Retina (tissue), 1 donor: ENCODE measurements at places on chromosomes 6 and 20.
A peak's percentile ranks its signal among the peaks of the same experiment; 100 is the strongest.

DNA sequence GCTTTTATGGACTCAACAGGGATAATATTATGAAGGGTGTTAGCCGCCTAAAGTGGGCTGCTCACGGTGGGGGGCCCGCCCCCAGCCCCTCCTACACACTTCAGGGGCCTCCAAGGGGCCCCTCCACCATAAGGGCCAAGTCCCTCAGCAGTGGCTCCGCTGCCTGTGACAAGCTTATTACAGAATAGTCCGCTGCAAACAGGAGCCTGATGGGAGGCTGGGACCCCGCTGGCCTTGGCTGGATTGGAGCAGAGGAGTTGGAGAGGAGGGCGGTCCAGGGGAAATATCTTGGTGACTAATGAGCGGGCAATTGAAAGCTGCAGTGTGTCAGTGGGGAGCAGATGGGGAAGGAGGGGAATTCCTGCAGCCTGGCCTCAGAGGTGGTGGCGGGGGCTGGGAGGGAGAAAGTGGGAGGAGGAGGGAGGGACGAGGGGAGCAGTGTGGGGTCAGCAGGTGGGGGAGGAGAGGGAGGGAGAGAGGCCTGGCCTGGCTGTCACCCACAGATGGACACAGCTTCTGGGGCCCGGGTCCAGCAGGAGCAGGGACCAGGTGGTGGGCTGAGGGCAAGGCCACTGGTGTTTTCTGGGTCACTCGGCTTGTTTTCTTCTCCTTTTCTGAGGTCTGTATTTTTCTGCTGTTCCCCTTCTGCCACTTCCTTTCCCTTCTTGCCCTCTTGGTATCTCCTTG lies 57.6 kb upstream of the FOXP4 start:
- peak; percentile 88 for DNase-seq

DNA sequence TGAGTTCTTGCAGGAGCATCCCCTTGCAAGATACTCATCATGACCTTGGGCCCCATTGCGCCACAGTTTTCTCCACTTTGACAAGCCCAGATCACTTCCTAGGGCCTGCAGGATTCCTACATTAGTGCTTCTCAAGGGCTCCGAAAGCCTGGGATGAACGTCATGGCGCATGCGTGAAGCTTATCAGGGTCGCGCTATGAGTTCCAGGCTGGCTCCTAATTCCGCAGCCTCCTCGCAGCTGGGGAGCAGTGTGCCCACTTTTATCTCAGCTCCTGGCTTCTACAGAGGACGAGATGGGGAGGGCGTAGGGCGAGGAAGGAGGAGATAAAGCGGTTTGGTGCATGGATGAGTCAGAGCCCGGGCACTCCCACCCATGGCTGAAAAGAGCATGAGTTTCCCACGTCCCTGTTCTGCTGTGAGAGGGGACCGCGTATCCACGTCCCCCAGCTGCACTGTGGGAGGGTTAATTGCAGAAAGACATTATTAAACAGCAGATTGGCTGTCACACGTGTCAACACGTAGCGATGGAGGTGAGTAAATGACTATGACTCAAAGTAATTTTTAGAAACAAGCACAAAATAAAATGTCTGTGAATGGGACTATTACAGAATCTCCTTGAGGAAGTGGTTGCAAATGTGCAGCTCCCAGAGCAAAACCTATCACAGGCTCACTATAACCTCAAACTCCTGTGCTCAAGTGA lies 72.9 kb upstream of the DSP start:
- no peak for DNase-seq

GRCh38 chr6:4496284-4496683 lies 279.9 kb upstream of the CDYL start:
- DNase-seq = no peak

GRCh38 chr6:132548746-132549463 lies 3.6 kb upstream of the TAAR8 start:
- DNase-seq = no peak

DNA sequence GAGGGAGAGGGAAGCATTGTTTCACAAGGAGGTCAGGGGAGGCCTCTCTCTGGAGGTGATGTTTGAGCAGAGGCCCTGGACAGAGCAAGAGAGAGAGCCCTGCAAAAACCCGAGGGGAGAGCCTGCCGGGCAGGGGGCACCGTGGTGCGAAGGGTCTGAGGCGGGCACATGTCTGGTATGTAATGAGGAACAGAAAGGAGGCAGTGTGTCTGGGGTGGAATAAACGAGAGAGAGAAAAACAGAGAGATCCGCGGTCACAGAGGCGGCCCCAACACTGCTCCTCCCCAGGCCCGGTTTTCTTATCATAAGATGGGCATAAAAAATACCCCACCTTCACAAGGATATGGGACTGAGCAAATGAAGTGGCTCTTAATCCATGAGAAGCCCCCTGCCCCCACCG lies 119.2 kb downstream of the PREX1 start:
- DNase-seq = no peak

DNA sequence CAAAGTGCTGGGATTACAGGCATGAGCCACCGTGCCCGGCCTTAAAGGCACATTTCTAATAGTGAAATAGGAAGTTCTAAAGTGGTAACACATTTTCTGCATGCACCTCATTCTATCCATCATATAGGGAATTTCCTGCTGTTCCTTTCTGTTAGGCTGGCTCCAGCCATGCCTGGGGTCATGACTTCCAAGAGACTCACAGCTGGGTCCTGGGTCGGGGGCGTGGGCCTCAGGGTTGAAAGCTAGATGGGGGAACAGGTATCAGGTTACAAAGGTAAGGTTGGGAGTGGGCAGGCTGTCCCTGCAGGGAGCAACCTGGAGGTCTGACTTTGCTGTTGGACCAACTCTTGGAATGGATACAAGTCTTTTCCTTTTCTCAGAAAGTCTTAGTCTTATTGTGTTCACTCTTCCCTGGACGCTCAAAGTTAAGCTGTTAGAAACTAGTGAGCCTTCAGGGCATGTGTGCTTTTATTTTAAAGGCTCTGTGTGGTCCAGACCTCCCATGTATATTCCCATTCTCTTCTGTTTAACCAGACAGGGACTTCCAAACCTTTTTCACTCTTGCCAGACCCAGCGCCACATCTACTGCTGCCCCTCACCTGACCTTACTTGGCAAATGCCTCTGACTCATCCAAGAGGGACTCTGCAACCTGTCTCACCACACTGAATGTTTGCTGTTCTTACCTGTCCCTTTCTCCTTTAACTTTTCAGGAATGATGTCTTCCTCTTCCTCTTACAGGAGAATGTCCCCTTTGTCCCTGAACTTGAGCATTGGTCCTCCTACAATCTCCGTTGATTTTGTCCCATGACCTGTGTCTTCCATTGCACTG lies 64.4 kb downstream of the TMEM170B start:
- DNase-seq = no peak

DNA sequence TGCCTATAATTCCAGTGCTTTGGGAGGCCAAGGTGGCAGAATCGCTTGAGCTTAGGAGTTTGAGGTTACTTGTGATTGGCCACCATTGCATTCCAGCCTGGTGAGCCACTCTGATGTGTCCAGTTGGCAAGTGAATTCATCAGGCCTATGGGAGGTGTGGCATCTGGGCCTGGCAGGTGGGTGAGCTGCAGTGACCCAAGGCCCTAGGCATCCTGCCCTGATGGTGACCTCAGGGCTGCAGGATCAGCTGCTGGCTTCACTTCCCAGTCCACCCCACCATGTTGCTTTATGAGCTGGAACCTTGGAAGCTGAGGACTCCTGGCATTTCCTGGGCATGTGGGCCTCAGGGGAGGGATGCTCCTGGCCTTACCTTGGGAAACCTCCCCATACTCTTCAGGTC lies 20.5 kb downstream of the RSPH9 start:
- no peak for DNase-seq

DNA sequence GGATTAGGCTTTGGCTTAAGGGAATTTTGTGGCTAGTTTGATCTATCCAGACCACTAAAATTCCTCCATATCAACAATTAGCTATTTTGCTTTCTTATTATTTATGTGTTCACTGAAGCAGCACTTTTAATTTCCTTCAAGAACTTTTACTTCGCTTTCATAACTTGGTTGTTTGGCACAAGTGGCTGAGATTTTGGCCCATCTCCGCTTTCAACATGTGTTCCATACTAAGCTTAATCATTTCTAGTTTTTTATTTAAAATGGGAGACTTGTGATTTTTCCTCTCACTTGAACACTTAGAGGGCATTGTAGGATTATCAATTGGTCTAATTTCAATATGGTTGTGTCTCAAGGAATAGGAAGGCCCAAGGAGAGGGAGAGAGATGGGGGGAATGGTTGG lies 102.4 kb upstream of the HSF2 start:
- no peak for DNase-seq

GRCh38 chr6:113927001-113927400 lies 43.9 kb downstream of the HDAC2 start:
- DNase-seq = no peak

- DNase-seq = peak; percentile 79
Measured at GRCh38 chr6:164098857-164099267, 684.3 kb downstream of the QKI start.

DNA sequence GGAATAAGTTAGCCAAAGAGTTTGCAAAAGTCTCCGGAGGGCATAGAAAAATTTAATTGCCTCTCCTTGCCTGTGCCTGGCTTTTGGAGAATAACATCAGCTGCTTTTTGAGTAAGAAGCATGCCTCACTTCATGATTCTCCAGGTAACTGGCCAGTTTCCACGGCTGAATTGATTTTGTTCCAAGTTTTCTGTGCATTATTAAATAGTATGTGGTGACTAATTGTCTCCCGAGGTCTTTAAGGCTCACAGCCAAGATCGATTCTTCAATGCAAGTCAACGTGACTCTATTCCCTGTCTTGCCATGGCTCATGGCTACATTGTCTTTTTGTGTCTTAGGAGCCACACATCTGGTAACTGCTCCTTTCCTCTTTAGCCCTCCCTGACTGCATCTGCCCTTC lies 54.2 kb downstream of the CNR1 start:
- no peak for DNase-seq

DNA sequence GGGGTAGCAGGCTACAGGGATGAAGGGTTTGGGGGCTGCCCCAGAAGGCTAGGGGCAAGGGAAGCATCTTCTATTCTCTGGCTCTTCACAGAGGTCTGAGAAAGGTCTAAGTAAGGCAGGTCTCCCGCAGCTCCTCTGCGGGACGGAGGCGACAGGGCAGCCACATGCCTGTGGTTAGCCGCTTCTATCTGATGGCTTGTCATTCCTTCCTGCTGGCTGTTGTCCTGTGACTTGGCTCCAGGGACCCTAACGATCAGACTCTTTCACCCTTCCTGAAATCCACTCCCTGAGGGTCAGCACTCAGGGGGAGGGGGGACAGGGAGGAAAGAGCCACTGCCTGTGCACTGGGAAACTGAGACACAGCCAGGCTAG lies 673 bp downstream of the CST7 start:
- DNase-seq = no peak

DNA sequence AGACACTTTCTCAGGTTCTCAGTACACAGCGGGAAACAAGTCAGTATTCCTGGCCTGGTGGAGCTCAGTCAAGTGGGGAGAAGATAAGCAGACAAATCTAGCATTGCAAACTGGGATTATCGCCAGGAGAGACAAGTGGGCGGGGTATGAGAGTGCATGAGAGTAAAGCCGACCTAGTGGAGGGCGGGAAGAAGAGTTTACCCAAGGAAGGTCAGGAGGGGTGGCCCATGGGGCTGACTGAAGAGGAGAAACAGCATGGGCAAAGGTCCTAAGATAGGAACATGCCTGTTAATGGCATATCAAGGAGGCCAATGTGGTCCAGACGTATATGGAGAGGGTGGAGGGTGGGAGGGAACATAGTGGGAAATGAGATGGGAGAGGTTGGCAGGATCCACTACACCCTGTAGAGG lies 12.4 kb upstream of the CSNK2A1 start:
- DNase-seq = no peak

GRCh38 chr6:137213331-137213740 lies 5.8 kb downstream of the IFNGR1 start:
- DNase-seq = no peak

DNA sequence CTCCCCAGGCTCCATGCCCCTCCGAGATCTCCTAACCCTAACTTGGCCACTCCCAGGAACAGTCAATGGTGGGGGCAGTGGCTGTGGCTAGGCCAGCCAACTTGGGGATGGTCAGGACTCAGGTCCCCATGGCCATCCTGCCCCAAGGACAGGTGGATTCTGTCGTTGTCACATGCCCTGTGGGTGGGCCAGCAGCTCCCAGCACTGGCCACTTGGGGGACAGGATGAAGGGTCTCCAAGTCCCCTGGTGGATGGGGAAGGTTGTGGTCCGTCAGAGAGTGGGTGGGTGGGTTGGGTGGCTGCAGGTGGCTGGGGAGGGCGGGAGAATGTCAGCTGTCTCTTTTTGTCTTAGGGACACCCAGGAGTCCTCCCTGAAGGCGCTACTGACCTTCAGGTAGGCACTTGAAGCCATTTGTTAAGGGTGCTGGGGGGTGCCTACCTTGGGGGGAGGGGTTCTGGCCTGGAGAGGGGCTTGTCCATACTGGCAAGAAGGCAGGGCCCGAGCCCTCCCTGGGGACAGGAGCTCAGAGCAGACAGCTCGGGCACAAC lies 5.5 kb downstream of the COL9A3 start:
- no peak for DNase-seq

GRCh38 chr20:8647961-8648441 lies 420.9 kb upstream of the PLCB4 start:
- no peak for DNase-seq

GRCh38 chr20:22732751-22733150 lies 148.4 kb upstream of the FOXA2 start:
- no peak for DNase-seq

GRCh38 chr6:131685266-131685780 lies 15.9 kb downstream of the OR2A4 start:
- no peak for DNase-seq

- DNase-seq = peak; percentile 32
Measured at GRCh38 chr20:51712501-51713212, 55.5 kb downstream of the ATP9A start.

DNA sequence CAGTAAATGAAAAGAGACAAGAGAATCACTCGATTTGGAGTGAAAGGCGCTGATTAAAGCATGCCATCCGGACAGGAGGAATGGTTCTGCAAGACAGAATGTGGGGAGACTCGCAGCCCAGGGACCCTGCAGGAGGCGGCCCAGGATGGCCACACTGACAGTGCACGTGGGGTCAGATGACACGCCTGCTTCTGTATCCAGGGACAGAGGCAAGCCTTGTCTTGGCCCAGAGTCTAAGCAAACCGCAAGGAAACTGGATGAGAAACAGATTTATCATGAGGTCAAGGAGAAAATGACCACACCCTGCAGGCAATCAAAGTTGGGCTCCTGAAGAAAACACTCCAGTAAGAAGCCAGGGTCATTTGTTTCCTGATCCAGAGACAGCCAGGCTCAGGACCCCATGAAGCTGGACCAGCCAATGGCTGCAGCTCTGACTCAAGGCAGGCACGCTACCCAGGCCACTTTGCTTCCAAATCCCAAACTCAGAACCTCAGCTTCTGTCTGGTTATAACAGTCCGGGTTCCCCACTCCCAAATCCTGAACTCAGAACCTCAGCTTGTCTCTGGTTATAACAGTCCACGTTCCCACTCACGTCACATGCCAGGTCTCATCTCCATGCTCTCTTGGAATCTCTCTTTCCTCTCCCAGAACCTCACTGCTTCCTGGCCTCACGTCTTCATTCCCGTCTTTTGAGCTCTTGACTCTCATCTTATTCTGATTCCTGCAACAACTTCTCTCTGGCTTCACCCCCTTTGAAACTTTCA lies 144.9 kb upstream of the THBS2 start:
- DNase-seq = no peak
